ENCODE measurements at places on chromosomes 6 and 20.
A peak's percentile ranks its signal among the peaks of the same experiment; 100 is the strongest.

DNA sequence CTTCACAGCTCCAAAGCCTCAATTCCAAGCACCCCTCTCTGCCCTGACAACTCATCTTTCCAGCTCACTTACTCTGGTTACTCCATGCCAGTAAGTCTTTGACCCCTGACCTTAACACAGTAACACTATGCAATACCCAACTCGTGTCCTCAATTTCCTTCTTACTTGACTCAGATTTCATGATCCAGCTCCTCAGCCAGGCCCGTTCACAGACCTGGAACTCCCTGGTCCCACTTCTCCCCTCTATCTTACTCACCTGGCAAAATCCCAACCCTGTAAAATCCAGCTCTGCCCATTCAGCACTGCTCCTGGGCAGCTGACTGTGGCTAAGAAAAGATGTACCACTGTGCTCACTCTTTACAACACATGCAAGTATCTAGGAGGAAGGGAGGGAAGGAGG lies 7.9 kb downstream of the GNL1 start:
- no peak for DNase-seq

DNA sequence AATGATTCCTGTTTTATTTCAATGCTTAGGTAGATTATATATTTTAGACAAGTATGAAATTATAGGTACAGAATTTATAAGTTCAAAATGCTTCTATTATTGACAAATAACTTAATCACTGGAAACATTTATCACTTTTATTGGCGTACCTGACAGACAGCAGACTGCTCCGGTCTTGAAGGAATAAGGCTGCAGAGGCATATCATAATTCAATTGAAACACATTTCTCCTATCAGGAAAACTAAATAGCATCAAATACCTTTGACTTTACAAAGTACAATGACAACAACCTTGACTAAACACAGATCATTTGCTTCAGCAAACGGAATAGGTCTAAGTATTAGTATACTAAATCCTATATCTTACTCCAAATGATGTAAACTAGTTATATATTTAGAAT lies 91.3 kb downstream of the GRIK2 start:
- DNase-seq, result no peak

DNA sequence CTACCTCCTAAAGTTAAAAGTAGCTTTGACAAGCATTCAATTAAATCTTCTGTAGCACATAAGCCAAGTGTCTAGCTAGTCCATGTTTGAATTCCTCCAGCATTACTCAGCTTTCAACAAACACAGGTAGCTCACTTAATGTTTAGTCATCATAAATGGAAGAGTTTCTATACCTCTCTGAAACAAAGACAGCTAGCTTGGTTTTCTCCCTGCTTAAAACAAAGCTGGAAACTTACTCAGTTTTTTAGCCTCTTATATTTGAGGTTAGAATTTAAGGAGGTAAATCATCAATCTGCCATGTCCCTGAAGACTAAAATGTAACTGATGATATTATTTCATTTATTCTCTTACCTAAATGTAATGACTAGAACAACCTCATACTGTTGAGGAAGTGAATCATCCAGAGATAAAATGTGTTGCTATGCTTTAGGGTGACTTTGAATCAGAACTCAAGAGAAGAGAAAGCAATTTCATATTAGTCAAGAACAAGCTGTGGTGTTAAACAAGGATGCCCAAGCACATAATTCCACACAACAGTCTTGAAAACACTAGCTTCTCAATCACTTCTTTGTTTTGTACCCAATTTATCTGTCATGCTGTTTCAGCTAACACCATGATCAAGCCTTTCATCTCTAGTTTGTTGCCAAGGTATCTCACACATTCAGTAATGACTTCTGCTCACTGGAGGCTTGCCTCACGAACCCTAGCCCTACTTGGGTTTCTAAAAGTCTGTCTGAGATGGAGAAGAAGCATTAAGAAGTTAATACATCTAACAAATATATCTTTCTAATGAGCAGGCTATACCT lies 251.9 kb downstream of the EPM2A start:
- peak; percentile 16 for DNase-seq

DNA sequence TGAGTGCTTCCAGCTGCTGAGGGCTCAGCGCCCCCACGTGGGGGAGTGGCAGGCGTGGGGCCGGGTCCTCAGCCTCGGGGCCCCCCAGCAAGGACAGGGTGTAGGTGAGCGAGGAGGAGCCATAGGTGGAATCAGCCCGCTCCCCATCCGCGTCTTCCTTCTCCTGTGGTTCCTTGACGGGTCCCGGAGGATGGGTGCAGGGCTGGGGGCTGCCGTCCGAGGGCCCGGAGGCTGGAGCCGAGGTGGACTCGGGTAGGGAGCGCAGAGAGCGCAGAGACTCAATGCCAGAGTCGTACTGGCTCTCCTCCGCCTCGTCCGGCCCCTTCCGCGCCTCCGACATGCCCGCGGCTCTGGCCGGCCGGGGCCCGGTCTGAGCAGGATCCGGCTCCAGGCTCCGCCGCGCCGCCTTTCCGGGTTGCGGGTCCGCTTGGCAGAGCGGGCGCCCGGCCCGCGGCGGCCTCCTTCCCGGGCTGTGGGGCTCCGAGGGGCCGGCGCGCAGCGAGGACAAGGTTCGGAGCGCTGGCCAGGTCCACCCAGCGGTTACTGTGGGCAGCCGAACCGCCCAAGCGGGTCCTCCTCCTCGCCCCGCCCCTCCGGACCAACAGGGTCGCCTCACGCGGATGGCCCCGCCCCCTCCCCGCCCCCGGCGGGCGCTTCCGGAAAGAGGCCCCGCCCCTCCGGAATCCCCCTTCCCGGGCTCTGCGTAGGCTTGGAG lies at the start of gene NFKBIE:
Gene NFKBIE, minus strand, starts transcription at position 545 of the 715 bp plus-strand sequence. Its CDS starts 205 bp downstream, at position 340.
- DNase-seq, result peak; percentile 89

GRCh38 chr20:9551808-9552550 lies 37.6 kb downstream of the LAMP5 start:
- no peak for DNase-seq

Data from fibroblast of skin of right biceps (primary cell).